Fibroblast of skin of back (primary cell): ENCODE measurements at places on chromosomes 2 and 18.
A peak's percentile ranks its signal among the peaks of the same experiment; 100 is the strongest.

DNA sequence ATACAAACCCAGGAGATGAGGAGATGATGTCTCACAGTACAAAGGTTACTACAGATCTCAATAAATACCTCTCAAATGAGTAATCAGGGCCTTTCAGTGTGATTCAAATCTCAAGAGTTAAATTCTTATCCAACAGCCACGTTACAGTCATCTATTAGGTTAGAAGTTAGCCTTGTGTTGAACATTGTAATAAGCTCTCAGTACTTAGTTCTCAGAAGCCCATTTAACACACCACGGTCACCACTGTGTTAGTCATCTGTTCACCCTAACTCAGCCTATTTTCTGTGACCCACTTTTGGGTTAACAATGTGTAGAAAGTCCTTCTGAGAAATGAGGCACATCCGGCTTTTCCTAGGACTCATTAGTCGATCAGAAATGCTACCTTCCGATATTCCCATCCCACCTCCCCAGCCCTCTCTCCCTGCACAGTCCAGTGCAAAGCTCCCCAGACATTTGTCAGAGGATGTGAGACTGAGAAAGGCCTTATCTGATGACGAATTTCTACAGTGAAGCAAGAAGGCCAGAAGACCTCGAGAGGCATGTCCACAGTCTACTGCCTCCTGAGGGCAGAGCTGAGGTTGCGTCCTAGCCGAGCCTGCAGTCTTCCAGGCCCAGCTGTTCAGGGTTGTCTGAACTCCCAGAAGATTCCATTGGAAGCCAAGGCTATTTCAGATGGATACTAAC, 92.6 kb downstream of the ACTR2 start:
- DNase-seq: peak; percentile 94

GRCh38 chr2:85794038-85794441, 40.2 kb downstream of the ATOH8 start:
- DNase-seq: no peak

- peak; percentile 57 for DNase-seq
Observed at GRCh38 chr2:234879671-234880455, 72.0 kb upstream of the SH3BP4 start.

DNA sequence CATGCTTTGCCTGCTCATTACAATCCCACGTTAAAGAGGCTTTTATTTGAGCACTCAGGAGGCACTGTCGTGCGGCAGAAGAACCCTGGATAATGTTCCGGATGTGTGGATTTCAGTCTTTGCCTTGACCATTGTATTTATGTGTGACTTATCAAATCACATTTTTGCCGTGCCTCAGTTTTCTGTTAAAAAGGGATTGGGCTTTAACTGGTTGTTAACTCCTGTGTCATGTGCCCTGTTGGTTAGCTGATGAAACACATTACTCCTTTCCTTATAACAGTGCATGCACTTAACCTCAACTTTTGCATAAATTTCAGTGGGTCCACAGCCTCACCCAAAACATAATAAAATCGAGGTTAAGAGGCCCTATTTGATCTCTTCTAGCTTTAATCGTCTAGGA, 52.7 kb downstream of the NAB1 start:
- DNase-seq: no peak

DNA sequence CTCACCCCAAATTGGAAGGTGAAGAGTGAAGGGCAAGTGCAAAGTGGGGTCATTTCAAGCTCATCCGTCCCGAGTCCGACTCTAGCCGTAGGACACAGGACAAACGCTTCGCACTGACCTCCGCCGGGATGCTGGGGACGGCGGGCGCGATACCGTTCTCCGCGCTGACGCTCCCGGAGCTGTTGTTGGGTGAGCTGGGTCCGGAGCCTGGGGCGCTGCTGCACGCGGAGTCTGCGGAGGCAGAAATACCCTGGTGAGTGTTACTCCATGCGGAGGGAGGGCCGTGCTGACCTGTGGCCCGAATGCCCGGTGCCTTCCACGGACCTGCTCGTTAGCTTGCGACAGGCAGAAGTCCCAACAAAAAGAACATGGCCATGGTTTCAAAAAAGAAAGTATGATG, 261.3 kb downstream of the HDAC4 start:
- DNase-seq: no peak

- no peak for DNase-seq
Observed at GRCh38 chr18:52408800-52409302, 68.9 kb downstream of the DCC start.

DNA sequence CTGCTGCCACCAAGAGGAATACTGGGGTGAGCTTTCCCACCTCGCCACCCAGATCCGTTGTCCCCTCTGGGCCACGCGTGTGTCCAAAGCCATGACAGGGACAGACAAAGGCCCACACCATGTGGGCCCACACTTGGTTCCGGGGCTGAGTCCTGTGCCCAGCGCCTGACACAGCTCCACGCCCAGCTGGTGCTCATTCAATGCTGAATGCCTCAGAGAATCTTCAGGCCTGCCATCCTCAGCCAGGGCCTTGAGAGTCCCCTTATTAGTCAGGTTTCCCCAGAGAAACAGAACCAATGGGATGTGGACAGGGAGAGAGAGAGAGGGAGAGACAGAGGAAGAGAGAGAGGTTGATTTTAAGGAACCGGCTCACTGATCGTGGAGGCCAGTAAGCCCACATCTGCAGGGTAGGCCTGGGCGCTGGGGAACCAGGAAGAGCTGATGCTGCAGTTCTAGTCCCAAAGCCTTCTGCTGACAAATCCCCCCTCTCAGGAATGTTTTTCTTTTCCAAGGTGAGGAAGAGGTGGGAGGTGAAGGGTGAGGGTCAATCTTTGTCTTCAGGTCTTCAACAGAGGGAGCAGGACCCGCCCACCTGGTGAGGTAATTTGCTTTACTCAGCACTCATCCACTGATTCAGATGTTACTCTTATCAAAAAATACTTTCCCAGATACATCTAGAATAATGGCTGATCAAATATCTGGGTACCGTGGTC, 10.2 kb upstream of the SPATA3 start:
- DNase-seq: no peak

DNA sequence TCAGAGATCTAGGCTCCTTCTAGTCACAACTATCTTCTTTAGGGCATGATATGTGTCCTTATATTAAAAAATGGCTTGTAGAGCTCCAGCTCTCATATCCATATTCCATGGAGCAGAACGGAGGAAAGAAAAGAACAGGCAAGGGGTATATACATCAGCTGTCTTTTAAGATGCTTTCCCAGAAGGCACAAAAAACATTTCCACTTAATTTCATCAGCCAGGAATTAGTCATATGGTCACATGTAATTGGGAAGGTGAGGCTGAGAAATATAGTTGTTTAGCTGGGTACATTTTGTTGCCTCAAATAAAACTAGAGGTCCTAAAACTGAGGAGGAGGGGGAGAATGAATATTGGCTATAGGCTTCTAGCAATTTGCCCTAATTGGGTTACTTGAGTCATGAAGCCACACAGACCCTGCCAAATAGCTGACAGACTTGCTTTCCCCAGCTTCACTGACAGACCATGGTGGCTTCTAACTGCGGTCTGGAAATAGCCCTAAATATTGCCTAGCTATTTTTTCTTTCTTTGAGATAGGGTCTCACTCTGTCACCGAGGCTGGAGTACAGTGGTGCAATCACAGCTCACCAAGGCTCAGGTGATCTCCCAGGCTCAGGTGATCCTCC, 20.0 kb downstream of the MAIP1 start:
- peak; percentile 59 for DNase-seq

DNA sequence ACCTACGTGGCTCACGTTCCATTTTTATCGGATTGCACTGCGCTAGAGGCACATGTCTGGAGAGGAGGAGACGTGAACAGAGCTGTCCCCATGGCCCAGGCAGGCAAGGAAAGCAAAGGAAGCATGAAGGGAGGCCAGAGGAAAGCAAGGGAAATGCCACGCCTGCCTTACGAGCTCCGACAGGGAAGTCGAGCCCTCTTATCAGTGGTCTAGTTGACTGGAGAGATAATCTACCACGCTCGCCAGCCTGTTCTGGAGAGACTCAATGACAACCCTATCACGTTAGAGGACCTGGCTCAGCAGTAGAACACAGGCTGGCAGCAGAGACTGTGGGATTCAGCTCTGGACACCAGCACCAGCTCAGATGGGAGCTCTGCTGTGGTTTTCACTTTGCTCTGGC, 202.6 kb upstream of the ID2 start:
- DNase-seq: no peak

DNA sequence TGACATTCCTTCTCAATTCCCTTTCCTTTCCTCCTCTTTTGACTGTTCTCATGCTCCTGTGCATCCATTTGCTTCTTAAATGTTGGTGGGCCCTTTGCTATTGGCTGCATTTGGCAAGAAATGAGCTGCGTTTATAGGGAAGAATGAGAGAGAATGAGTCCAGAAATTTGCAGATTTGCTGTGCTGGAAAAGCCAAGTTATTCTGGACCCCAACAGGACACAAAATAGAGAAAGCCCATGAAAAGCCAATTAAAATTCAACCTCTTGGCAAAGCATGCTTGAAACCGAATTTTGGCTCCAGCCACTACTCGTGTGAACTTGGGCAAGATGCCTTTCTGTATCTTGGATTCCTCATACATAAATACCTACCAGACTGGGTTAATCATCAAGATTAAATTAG, 1.3 kb upstream of the SCLY start:
- no peak for DNase-seq

- DNase-seq: peak; percentile 16
Observed at GRCh38 chr18:71036783-71037182, 747.9 kb downstream of the SOCS6 start.

DNA sequence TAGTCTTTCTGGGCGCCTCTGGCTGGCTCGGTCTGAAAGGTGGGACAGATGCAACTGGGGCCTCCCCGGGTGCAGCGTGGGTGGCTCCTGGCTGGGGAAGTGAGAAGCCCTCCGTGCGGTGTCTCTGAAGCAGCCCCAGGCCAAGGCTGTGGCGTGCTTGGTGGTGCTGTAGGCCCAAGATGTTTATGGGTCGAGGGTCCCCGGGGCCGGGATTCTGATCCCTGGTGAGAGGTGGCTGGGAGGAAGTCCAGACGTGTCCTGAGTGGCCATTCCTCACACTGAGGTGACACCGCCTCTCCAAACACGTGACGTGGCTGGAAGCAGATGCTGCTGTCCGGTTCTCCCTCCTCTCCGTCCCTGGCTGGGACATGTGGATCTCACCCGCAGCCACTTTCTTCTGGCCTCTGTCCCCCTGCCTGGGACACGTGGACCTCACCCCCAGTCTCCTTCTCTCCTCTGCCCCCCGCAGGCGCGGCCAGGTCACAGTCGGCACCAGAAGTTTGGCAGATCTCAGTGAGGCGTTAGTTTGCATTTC, 12.6 kb downstream of the RTP5 start:
- DNase-seq: peak; percentile 2

GRCh38 chr2:142867136-142867535, 10.3 kb upstream of the KYNU start:
- no peak for DNase-seq

DNA sequence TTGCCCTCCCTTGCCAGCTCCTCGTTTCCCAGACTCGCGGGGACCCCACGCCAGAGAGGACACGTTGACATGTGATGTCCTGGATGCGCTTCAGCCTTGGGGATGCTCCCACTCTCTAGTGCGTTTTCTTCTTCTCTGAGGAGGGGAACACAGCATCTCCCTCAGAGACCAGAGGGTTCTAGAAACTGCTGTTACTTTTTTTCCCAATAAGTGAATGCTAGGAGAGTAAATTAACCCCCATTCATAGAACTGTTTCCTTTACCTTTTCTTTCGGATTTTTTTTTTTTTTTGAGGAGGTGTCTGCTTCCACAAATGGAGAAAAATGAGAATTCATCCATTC, 370 bp upstream of the EFEMP1 start:
- DNase-seq: no peak

DNA sequence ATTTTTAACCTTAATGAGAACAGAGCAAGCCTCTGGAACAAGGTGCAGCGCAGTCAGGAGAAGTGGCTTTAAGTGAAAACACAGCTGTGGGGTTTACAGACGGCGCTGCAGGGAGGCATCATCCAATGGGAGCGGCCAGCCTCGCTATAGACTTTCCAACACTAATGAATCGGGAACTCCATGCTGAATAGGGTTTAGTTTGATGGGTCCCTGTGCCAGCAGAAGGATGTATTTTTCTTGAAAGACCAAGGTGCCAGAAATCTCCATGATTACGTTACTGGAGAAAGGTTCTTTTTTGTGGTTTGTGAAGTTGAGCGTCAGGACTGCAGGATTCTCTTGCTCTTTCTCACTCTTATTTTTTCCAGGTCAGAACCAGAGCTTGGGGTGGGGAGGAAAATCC, 87.9 kb upstream of the ALPP start:
- DNase-seq: no peak

DNA sequence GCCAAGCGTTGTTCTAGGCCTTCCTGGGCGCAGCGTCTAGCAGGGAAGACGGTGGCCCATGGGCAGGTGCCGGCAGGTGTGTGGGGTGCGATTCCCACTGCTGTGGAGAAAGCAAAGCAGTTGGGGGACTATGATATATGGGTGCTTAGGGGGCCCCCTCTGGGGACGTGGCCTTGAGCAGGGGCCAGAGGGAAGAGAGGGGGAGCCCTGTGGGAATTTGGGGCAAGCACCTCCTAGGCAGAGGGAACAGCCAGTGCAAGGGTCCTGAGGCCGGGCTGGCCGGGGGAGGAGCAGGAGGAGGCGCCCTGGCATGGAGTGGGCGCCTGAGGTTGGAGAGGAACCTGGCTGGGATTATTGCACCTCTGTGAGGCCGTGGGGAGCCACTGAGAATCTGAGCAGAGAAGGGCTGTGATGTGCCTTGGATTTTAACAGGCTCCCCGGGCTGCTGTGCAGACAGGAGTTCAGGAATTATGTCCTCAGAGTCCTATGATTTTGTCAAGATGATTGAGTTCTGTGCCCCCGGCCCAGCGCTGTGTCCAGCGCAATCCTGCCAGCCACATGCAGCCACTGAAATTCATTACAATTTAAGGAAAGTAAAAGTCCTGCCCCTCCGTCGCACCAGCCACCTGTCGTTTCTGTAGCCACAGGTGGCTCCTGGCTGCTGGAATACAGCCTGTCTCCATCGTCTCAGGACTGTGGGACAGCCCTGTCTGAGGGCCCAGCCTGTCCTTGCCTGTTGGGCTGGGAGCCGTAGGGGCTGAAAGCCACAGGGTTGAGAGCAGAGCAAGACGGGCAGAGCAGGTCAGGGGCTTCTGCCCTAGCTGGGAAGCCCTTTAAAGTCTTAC, 9.1 kb upstream of the KLHL30 start:
- DNase-seq: no peak
